ENCODE measurements at places on chromosomes 2 and 18. TPM values are rescaled to one million over a fixed set of nuclear protein-coding genes. Genes with fewer than 3 reads are reported as not detected.

Gene MALL
- 0.17 TPM for total RNA-seq

DNA sequence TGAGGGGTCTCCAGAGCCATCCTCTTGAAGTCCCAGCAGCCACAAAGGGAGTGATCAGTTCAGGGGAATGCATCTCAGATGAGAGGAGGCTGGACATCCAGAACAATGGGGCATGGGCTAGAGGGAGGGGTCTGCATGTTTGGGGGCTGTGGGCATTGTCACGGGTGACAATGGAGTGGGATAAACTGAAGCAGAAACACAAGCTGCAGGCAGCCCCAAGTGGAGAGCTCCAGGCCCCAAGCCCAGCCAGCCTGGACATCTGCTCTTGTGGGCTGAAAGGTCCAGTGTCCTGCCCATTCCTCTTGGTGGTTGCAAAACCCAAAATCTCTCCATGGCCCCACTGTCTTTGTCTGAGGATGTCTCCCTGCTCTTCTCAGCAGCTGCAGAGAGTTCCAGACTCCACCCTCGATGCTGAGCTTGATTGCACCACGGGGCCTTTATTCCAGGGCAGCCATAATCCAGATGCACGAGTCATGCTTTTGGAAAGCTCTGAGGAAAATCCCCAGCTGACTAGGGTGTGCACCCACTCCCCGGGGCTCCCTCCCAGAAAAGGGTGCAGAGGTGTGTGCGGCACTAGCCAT is 149.4 kb downstream of the TNS1 start:
- H3K36me3 ChIP-seq = no peaks in the 10 kb centered on the region
- H3K4me3 ChIP-seq = no peak overlapping the region
- no peak overlapping the region for H3K27ac ChIP-seq
- DNase-seq = no peak
- peaks cover 2% of the 10 kb centered on the region for H3K27me3 ChIP-seq
- H3K4me1 ChIP-seq = no peaks in the 10 kb centered on the region

DNA sequence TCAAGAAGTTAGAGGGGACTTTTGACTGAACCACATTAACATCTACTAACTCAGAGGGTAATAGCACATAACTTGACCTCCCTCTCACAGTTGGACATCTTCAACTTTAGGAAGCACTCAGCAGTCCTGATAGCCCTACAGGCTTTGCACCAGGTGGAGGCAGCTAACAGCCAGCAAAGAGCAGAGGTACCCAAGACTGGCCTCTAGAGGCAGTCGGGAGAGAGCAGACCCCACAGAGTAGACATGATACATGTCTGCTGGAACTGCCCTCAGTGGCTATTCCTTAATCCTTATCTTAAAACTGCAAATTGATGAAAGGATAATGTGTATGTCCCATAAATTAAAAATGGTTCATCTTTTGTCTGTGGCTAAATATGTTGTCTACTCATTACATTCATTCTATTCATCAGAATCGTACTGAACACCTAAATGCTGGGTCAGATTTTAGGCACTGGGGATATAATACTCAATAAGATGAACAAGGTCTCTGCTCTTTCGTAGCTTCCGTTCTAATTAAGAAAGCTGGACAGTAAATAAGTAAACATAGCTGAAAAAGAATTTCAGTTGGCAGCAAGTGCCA is 49.8 kb downstream of the CAB39 start:
- no peak overlapping the region for H3K4me3 ChIP-seq
- H3K27ac ChIP-seq = no peak overlapping the region
- peaks cover 55% of the 10 kb centered on the region for H3K36me3 ChIP-seq
- no peaks in the 10 kb centered on the region for H3K27me3 ChIP-seq

DNA sequence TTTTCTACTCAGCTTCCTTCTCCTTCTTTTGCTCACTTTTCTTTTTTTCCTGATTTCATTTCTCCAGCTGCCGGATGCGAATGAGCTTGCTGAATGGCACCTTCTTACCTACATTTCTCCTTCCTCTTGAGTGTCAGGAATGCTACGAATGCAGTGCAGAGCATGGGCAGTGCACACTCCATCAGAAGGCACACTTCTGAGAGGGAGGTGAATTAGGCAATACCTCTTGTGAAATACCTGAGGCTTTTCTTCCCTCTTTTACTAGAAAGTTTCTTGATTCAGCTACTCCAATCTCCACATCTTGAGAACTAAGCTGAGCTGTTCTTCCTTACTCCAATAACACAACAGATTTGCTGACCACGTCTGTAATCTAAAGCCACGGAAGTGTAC is 51.1 kb downstream of the PLEKHM3 start:
- peaks cover 9% of the 10 kb centered on the region for H3K4me1 ChIP-seq
- no peak overlapping the region for H3K4me3 ChIP-seq
- no peaks in the 10 kb centered on the region for H3K27me3 ChIP-seq

GRCh38 chr18:55577812-55578539 is 10.0 kb downstream of the TCF4 start:
- H3K4me3 ChIP-seq = no peak overlapping the region
- H3K4me1 ChIP-seq = no peaks in the 10 kb centered on the region
- no peaks in the 10 kb centered on the region for H3K36me3 ChIP-seq
- H3K27me3 ChIP-seq = peaks cover 10% of the 10 kb centered on the region
- H3K27ac ChIP-seq = no peak overlapping the region

DNA sequence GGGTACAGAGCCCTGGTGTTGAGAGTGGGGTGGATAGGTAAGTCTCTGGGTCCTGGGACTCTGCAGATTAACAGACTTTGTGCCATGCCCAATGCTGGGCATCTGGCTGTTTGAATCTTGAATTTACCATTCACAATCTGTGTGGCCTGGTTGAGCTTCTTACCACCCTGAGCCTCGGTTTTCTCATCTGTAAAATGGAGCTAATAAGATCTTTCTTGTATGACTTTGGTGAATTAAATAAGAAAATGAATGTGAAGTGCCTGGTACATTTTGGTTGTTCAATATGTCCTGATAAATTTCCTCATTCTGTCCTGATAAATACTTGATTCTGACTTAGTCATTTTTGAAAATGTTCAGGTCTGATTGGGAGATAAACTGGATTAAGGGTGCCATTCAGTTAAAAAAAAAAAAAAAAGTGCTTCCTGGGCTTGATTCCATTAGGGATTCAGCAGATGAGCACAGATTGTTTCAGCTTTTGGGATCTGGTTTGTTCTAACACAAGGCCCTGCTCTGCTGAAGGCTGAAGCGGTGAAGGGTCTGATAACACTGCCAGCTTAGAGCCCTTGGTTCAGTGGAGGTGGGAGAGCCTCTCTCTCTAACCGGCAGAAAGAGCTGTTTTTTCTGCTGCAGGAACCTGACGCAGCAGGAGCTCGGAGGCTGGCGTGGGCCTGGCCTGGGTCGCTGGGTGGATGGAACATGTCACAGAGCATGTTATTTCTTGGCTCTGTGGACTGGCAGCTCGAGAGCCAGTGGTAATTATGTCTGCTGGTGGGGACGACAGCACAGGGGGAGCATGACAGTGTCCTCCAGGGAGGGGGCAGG is 84.5 kb upstream of the MCFD2 start:
- no peaks in the 10 kb centered on the region for H3K27me3 ChIP-seq
- peaks cover 29% of the 10 kb centered on the region for H3K36me3 ChIP-seq
- no peaks in the 10 kb centered on the region for H3K4me1 ChIP-seq
- H3K4me3 ChIP-seq = no peak overlapping the region
- DNase-seq = no peak

DNA sequence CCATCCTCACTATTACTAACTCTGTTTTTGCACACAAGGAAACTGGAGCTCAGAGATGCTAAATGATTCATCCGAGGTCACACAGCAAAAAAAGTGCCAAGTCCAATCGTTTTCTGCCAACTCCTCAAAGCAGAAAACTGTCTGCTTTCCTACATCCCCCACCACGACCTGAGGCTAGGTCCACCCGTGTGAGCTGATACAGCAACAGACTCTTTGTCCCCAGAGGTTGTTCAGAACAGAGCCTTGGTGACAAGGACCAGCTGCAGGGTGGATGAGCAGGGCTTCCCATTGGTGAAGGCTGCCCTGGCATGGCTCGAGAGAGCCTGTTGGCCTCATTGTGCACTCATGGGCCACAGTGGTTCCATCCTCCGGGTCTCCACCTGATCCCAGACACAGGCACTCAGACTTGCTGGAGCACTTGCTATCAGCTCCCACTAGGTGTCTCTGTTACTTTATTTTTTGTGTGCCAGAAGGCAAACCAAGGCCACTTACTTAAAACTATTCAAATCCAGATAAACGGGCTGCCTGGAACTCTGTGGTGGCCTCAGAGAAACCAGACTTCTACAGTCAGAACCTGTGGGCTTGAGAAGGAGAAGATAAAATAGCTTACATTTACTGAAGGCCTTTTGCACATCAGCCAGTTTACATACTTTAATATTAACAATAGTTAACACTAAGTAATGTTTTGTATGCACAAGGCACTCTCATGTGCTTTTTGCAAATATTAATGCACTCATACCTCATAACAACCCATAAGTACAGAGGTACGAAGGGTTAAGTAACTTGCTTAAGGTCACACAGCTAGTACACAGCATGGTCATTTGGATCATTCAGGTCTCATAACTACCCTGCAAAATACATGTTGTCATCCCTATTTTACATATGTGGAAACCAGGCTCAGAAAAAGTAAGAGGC is 62.9 kb upstream of the CTIF start:
- H3K36me3 ChIP-seq = no peaks in the 10 kb centered on the region
- no peak overlapping the region for H3K27ac ChIP-seq
- H3K27me3 ChIP-seq = peaks cover 20% of the 10 kb centered on the region
- no peaks in the 10 kb centered on the region for H3K4me1 ChIP-seq
- H3K4me3 ChIP-seq = no peak overlapping the region

Measured in activated CD4-positive, alpha-beta memory T cell treated with anti-CD3 and anti-CD28 coated beads for 36 hours (primary cell).